ENCODE measurements at places on chromosomes 13 and 19.

GRCh38 chr19:45978156-45978555, 4.5 kb upstream of the NOVA2 start:
- DNase-seq, result no peak

- peak; percentile 40 for DNase-seq
These were observed 35.6 kb upstream of the TPTE2 start for GRCh38 chr13:19596960-19597361.

DNA sequence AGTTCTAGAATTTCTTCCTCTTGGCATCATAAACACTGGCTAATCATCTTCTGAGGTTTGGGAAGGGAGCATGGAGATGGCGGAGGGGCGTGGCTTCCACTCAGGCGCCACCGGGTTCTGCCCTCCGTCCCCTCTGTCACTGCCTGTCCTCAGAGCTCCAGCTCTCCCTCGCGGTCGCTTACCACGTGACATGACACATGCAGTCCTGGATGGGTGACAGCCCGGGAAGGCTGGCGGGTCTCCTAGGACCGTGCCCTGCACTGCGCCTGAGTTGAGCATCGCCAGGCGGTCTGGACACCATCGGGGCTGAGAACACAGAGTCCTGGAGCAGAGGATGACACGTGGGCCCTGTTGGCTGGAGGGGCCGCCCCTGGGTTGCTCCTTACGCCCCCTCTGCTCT, 123.3 kb downstream of the RAB20 start:
- DNase-seq, result no peak

DNA sequence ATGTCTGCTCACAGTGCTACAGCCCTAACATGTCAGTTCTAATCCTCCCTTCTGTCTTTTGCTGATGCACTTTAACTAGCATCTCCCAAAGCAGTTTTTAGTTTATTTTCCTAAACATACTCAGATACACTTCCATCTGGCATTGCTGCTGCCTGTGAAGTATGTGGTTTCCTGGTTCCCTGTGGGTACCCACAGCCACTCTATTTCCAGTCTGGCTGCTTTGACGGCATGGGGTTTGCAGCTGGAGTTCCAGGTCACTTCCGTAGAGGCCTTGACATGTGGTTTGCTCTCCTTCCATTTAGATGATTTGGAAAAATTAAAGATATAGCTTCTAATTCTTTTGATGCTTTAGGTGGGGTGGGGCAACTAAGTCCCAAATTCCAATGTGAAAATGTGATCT, 375.5 kb downstream of the PCDH20 start:
- no peak for DNase-seq

GRCh38 chr19:29976151-29976943, 34.3 kb downstream of the URI1 start:
- DNase-seq, result no peak

DNA sequence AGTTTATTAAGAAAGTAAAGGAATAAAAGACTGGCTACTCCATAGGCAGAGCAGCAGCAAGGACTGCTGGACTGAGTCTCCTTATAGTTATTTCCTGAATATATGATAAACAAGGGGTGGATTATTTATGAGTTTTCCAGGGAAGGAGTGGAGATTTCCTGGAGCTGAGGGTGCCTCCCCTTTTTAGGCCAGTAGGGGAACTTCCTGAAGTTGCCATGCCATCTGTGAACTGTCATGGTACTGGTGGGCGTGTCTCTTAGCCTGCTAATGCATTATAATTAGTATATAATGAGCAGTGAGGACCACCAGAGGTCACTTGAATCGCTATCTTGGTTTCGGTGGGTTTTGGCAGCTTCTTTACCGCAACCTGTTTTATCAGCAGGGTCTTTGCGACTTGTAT, 13.5 kb downstream of the ZSCAN5A start:
- no peak for DNase-seq

DNA sequence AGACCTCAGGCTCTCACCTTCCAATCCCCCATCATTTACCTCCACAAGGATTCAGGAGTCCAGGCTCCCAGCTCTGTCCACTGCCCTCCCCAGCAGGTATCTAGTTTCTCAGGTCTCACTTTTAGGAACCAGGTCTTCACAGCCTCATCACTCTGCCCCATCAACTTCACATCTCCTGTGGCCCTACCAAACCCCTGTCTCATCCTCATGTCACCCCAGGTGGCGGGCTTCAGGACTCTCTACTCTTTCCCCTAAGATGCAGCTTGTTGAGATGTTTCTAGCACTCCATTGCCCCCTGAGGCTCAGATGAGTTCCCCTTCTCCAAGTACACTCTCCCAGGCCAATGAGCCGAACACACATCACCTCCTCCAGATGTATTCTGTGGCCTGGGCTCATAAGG, 1.5 kb downstream of the PPFIA3 start:
- no peak for DNase-seq
